ENCODE measurements at places on chromosomes 13 and 19.

- H3K4me1 ChIP-seq = no peaks in the 10 kb centered on the region
- H3K27ac ChIP-seq = no peak overlapping the region
- H3K27me3 ChIP-seq = no peaks in the 10 kb centered on the region
- no peak for DNase-seq
- no peaks in the 10 kb centered on the region for H3K36me3 ChIP-seq
Measured at GRCh38 chr13:38866649-38867048, 124.0 kb downstream of the STOML3 start.

- no peak overlapping the region for H3K4me3 ChIP-seq
- no peaks in the 10 kb centered on the region for H3K36me3 ChIP-seq
- H3K4me1 ChIP-seq = no peaks in the 10 kb centered on the region
- DNase-seq = no peak
- no peaks in the 10 kb centered on the region for H3K27me3 ChIP-seq
Measured at GRCh38 chr13:19984430-19985218, 26.1 kb downstream of the ZMYM2 start.

DNA sequence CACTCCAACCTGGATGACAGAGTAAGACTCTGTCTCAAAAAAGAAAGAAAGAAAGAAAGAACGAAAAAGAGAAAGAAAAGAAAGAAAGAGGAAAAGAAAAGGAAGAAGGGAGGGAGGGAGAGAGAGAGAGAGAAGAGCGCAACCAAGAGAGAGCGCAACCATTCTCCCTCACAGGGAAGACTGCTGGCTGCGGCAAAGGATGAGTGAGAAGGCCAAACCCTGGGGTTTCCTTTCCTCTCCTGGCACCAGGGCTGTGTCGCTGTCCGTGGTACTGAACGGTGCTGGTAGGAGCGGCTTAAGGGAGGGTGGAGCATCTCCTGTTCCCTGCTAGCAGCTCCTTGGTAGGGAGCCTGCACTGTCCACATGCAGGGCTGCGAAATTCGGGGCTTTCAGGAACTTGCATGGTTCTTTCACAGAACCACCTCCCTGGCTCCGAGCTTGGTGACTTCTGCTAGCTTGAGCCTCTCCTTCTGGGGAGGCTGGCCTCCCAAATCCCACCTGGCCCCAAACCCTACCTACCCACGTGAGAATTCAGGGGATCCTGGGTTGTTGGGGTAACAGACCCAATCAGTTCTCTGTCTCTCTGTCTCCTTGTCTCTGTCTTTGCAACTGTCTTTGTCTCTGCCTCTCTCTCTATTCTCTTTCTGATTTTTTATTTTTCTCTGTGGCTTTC lies 51.1 kb upstream of the ZNRF4 start:
- H3K27ac ChIP-seq = no peak overlapping the region
- DNase-seq = no peak
- H3K4me3 ChIP-seq = no peak overlapping the region
- H3K27me3 ChIP-seq = peaks cover 24% of the 10 kb centered on the region
- no peaks in the 10 kb centered on the region for H3K36me3 ChIP-seq
- H3K4me1 ChIP-seq = no peaks in the 10 kb centered on the region

- H3K4me1 ChIP-seq = no peaks in the 10 kb centered on the region
- no peak overlapping the region for H3K4me3 ChIP-seq
- no peaks in the 10 kb centered on the region for H3K36me3 ChIP-seq
Measured at GRCh38 chr19:8893419-8893818, 61.2 kb downstream of the MBD3L1 start.

DNA sequence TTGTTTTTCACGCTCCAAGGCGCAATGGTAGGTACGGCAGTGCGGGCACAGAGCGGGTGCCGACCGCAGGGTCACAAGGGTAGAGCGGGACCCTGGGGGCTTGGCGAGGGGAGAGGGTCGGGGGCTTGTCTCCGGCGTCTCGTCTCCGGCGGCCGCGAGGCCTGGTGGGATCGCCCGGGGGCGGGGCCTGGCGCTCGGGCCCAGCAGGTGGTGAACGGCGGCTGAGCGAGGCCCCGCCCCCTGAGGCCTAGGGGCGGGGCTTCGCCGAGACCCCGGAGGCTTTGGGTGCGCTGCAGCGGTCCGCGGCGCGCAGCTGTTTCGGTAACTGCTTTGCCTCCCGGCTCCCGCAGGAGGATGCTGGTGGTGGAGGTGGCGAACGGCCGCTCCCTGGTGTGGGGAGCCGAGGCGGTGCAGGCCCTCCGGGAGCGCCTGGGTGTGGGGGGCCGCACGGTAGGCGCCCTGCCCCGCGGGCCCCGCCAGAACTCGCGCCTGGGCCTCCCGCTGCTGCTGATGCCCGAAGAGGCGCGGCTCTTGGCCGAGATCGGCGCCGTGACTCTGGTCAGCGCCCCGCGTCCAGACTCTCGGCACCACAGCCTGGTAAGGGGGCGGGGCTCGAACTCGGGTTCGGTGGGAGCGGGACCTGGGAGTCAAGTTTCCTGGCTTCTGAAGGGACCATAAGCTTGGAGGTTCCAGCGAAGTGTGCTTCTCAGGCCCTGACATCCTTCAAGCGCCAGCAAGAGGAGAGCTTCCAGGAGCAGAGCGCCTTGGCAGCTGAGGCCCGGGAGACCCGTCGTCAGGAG lies at the start of gene TSEN34:
TSEN34 (plus strand) TSS at position 298 of the 800 bp plus-strand sequence; CDS start at position 355, 57 bp downstream.
- peak within 1 kb of the TSS; percentile 92 for H3K4me3 ChIP-seq
- H3K27ac ChIP-seq = peak within 1 kb of the TSS; percentile 99
- H3K27me3 ChIP-seq = no peaks in the 10 kb centered on the region
- no peak for DNase-seq
- peaks cover 52% of the 10 kb centered on the region for H3K36me3 ChIP-seq
- H3K4me1 ChIP-seq = peaks cover 38% of the 10 kb centered on the region

DNA sequence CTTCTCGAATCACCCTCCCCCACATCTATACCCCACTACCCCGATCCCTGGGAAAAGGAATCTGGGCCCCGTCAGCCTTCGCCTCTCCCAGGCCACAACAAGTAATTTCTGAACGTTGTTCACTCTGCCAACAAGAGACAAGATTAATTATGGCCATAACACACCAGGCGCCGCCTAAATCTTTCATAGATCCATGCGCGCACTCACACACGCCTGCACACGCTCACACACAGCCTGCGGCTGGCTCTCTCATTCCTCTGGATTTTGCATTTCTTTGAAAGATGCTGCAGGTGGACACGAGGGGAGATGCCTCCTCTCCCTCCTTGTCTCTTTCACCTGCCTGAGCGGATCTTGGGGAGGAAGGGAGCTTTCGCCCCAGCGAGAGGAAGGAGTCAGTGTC lies 17.1 kb downstream of the ZNRF4 start:
- H3K36me3 ChIP-seq = no peaks in the 10 kb centered on the region
- peaks cover 3% of the 10 kb centered on the region for H3K4me1 ChIP-seq
- peak overlapping the region; percentile 67 for H3K27ac ChIP-seq
- DNase-seq = no peak
